ENCODE measurements at places on chromosomes 12 and 14. TPM values are rescaled to one million over a fixed set of nuclear protein-coding genes. Genes with fewer than 3 reads are reported as not detected.

KLRD1 gene
- total RNA-seq = 0.29 TPM

ZDHHC22 gene
- not detected for total RNA-seq

SYNDIG1L gene
- total RNA-seq = not detected

CLEC7A gene
- total RNA-seq = not detected

TEX52 gene
- total RNA-seq = not detected

Data from Daoy (cell line).